ENCODE measurements at places on chromosomes 3 and 15.
A peak's percentile ranks its signal among the peaks of the same experiment; 100 is the strongest.

DNA sequence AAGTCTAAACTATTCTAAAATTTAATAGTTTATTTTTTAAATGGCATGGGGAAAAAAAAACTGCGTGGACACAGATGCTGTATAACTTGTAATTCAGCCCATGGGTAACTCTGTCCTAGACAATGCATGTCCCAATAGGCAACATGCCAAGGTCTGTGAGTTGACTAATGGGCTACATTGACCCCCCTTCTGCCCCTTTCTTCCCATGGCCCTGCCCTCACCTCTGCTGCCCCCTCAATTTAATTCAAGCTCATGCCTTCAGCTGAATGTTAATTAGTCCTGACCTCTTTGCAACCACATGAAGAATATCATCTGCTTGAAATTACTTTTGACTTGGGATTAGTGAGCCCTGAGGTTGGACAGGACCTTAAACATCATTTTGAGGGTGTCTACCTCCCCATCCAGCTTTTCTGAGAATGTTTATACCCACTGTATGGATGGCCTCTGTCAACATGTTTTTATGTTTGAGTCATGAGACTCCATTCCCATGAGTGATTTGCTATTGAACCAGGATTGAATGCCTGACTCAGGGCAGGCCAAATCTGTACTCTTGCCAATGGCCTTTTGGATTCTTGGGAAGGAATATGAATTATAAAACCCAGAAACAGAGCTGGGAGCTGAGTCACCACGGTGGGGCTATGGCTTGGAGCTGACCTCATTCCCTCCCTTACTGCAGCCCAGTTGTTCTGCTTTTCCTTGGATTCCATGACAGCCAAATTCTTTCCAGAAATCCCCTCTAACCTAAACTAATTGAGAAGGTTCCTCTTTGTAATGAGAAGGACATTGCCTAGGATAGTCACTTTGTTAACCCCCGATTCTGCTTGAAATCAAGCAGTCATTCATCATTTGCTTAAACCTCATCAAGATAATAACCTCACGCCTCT, 33.5 kb upstream of the PDE8A start:
- no peaks in the 10 kb centered on the region for H3K27me3 ChIP-seq
- no peak overlapping the region for H3K27ac ChIP-seq
- no peaks in the 10 kb centered on the region for H3K36me3 ChIP-seq
- H3K4me3 ChIP-seq: no peak overlapping the region

- H3K27ac ChIP-seq: no peak overlapping the region
- no peaks in the 10 kb centered on the region for H3K27me3 ChIP-seq
- DNase-seq: no peak
- no peaks in the 10 kb centered on the region for H3K4me1 ChIP-seq
- no peaks in the 10 kb centered on the region for H3K36me3 ChIP-seq
These were observed 162.3 kb upstream of the PDZRN3 start for GRCh38 chr3:73786998-73787397.

GRCh38 chr15:67828278-67828968, 3.1 kb downstream of the SKOR1 start:
- H3K27me3 ChIP-seq: no peaks in the 10 kb centered on the region
- H3K36me3 ChIP-seq: no peaks in the 10 kb centered on the region
- no peak for DNase-seq
- no peak overlapping the region for H3K4me3 ChIP-seq
- no peak overlapping the region for H3K27ac ChIP-seq

DNA sequence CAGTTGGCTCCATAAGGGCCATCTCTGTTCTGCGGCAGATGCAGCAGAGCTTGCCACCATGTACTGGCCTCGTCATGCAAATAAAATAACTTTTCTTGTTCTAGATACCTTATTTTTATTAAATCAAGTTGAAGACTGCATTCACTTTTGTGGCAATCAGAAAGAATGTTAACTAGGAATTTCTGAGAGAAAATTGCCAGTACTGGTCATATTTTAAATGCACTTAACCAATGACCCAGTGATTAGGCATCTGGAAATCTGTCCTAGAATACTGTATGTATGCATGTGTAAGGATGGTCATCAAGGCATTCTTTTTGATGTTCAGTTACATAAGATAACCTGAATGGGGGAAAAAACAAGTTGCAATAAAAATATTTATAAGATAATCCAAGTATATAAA, 34.2 kb upstream of the CSPG5 start:
- peaks cover 17% of the 10 kb centered on the region for H3K4me1 ChIP-seq
- H3K36me3 ChIP-seq: peaks cover 3% of the 10 kb centered on the region
- no peaks in the 10 kb centered on the region for H3K27me3 ChIP-seq
- no peak overlapping the region for H3K27ac ChIP-seq
- H3K4me3 ChIP-seq: no peak overlapping the region

- no peaks in the 10 kb centered on the region for H3K27me3 ChIP-seq
- no peak overlapping the region for H3K4me3 ChIP-seq
- no peak overlapping the region for H3K27ac ChIP-seq
- no peaks in the 10 kb centered on the region for H3K4me1 ChIP-seq
- H3K36me3 ChIP-seq: peaks cover 1% of the 10 kb centered on the region
These were observed 639.8 kb downstream of the MAGI1 start for GRCh38 chr3:65398953-65399352.

GRCh38 chr3:147958754-147959153, 549.6 kb downstream of the ZIC1 start:
- no peaks in the 10 kb centered on the region for H3K4me1 ChIP-seq
- no peak overlapping the region for H3K4me3 ChIP-seq
- no peaks in the 10 kb centered on the region for H3K36me3 ChIP-seq
- H3K27ac ChIP-seq: no peak overlapping the region
- no peak for DNase-seq
- H3K27me3 ChIP-seq: no peaks in the 10 kb centered on the region

DNA sequence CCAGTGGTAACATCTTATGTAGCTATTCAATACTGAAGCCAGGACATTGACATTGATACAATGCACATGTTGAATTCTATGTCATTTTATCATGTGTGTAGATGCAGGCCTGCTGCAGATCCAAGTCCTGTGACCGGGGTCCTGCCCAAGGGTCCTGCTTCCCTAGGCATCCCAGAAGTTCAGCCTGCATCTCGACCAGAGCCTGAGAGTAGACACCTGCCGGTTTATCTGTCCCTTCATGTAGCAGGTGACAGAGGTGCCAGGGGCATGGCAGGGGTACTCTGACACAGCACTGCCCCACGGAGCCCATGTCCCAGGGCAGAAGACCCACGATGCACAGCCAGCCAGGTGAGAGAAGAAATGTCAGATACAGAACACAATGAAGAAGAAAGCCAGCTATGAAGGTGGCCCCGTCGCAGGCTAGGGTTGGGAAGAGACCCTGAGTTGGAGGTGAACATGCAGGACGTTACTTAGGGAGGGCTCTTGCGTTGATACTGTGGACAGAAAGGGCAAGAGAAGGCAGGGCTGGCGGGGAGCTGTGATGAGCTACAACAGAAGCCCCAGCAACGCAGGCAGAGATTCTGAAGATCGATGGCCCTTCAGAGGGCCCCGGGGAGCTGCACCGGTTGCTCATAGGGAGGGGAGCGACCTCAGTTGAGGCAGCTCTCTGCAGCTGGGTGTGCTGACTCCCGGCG, 51.0 kb downstream of the TPRA1 start:
- H3K27me3 ChIP-seq: no peaks in the 10 kb centered on the region
- DNase-seq: no peak
- no peaks in the 10 kb centered on the region for H3K36me3 ChIP-seq
- no peak overlapping the region for H3K27ac ChIP-seq
- no peak overlapping the region for H3K4me3 ChIP-seq

DNA sequence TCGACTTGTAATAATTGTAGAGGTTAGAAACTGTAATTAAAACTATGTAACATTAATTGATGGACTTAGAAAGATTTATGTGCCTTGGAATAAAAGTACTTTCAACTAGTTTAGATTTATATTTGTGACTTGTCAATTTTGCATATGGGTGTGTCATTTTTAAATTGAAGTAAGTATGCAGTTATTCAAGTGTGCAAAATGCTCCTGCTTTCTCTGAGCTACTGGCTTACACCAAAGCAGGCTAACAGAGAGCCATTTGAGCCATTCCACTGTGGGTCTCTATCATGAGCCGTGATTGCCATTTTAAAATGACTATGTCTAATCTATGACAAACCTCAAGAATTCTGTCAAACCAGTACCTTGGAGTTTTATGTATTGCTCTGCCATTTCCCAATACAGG, 345.0 kb upstream of the MDFIC2 start:
- DNase-seq: no peak
- no peaks in the 10 kb centered on the region for H3K4me1 ChIP-seq
- H3K27me3 ChIP-seq: no peaks in the 10 kb centered on the region
- no peak overlapping the region for H3K4me3 ChIP-seq
- no peak overlapping the region for H3K27ac ChIP-seq
- H3K36me3 ChIP-seq: no peaks in the 10 kb centered on the region

DNA sequence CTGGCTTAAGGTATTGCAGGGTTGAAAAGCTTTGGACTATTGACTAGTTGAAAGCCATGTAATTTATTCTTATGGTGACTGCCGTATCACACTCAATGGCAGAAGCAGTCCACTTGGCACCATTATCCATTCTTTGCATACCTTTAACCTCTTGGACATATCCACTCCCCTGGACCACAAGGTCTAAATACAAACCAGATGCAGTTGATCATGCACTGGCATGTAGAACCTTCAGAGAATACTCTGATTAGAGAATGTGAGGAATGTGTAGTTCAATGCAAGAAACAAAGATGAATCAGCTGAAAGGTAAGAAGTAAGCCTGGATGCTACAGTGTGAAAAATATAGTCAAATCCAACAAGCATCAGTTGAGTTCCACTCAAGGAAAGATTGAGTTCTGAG, 93.1 kb downstream of the FRMD5 start:
- no peaks in the 10 kb centered on the region for H3K36me3 ChIP-seq
- H3K4me3 ChIP-seq: no peak overlapping the region
- no peak overlapping the region for H3K27ac ChIP-seq
- DNase-seq: no peak
- H3K27me3 ChIP-seq: no peaks in the 10 kb centered on the region
- peaks cover 17% of the 10 kb centered on the region for H3K4me1 ChIP-seq

- H3K27me3 ChIP-seq: no peaks in the 10 kb centered on the region
- no peak overlapping the region for H3K27ac ChIP-seq
- no peaks in the 10 kb centered on the region for H3K4me1 ChIP-seq
- no peaks in the 10 kb centered on the region for H3K36me3 ChIP-seq
- no peak for DNase-seq
- H3K4me3 ChIP-seq: no peak overlapping the region
These were observed 10.7 kb upstream of the BBX start for GRCh38 chr3:107512108-107512507.

GRCh38 chr15:82003916-82004315, 41.9 kb downstream of the MEX3B start:
- no peaks in the 10 kb centered on the region for H3K36me3 ChIP-seq
- no peak overlapping the region for H3K4me3 ChIP-seq
- DNase-seq: no peak
- no peaks in the 10 kb centered on the region for H3K4me1 ChIP-seq

GRCh38 chr3:28191363-28191762, 50.1 kb upstream of the CMC1 start:
- H3K4me1 ChIP-seq: no peaks in the 10 kb centered on the region
- H3K27me3 ChIP-seq: no peaks in the 10 kb centered on the region
- no peaks in the 10 kb centered on the region for H3K36me3 ChIP-seq
- no peak overlapping the region for H3K27ac ChIP-seq
- H3K4me3 ChIP-seq: no peak overlapping the region
- DNase-seq: no peak

DNA sequence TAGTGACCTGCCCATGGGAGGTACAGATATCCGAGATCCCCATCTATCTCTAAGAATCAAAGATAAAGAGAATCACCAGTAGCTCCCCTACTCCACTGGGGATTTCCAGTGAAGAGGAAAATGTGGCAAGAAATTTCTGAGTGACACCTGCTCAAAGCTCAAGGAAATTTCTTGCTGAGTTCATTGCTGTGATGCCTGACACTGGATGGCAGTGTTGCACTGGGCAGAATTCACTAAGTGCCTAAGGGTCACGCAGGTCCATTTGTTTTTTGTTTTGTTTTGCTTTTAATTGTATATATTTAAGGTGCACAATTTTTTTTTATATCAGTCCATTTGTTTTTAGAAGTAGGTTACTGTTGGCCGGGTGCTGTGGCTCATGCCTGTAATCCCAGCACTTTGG, 109.5 kb upstream of the KCNAB1 start:
- H3K27me3 ChIP-seq: no peaks in the 10 kb centered on the region
- H3K36me3 ChIP-seq: no peaks in the 10 kb centered on the region
- DNase-seq: peak; percentile 36
- no peak overlapping the region for H3K27ac ChIP-seq
- no peak overlapping the region for H3K4me3 ChIP-seq
- peaks cover 3% of the 10 kb centered on the region for H3K4me1 ChIP-seq

DNA sequence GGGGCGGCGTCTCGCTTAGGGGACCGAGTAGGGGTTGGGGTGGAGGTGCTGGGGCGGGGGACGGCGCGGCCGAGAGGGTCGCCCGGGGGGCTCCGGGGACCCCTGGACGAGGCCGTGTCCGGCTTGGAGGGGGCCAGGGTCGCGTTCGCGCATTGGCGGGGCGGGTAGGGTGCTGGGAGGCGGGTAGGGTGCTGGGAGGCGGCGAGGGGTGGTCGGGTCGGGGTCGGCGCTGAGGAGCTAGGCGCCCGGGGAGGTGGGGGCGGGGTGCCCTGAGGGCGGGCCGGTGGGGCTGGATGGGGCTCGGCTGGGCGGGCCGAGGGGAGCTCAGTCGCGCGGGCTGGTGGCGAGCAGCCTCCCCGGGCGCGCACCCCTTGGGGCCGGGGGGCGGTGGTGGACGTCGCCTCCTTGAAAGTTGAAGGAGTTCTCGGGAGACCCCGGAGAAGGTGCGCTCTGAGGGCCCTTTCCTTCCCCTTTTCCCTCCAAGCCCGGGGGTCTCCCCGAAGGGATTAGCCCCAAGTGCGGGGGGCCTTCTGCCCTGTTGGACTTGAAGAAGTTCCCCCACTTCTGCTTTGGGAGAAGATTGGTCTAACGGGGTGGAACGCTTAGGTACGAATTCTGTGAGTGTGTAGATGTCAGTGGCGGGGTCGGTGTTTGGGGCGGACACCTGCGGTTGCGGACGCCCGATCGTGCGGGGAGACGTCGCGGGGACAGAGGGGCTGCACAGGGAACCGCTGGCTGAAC, 543 bp downstream of the MEF2A start:
- peak overlapping the region; percentile 72 for H3K27ac ChIP-seq
- no peaks in the 10 kb centered on the region for H3K4me1 ChIP-seq
- peak overlapping the region; percentile 65 for H3K4me3 ChIP-seq
- no peaks in the 10 kb centered on the region for H3K27me3 ChIP-seq

DNA sequence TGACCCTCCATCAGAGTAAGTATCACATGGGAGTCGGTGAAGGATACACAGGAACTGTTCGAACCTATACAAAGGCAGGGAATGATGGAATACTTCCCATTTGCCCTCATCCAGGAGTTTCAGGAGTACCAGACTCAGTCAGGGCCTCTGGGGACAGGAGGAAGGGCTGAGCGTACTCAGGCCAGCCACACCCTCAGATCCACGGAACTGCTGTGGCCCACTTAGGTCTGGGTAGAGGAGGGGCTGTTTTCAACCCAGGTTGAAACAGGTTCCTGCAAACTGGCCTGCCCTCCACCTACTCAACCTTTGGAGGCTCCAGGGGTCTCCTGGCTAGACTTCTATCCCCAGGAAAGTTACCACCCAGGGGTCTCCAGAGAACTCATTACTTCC, 6.7 kb upstream of the IGDCC3 start:
- no peak overlapping the region for H3K4me3 ChIP-seq
- H3K36me3 ChIP-seq: no peaks in the 10 kb centered on the region
- no peak for DNase-seq

All from Caco-2 (cell line).